ENCODE measurements at places on chromosomes 4 and X. TPM values are rescaled to one million over a fixed set of nuclear protein-coding genes. Genes with fewer than 3 reads are reported as not detected.

DNA sequence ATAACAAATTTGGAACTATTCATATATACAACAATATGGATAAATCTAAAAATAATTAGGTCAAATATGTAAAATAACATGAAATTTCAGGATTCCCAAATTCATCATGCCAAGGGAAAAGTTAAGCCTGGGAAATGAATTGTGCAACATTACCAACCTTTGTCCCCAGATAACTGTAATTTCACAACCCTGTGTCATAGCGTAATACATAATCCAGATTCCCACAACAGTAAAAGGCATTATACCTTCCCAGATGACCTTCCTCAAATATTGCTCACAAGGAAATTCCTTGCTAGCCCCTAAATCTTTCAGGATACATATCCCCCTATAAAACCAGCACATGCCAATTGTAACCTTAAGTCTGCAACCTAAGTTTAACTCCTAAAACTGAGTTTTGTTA lies 32.9 kb upstream of the RAB40A start:
- DNase-seq, result no peak

- no peak for DNase-seq
Observed at GRCh38 chrX:149494844-149495565, 10.1 kb downstream of the IDS start.

Gene TENM3
- 0.96 TPM for total RNA-seq

DNA sequence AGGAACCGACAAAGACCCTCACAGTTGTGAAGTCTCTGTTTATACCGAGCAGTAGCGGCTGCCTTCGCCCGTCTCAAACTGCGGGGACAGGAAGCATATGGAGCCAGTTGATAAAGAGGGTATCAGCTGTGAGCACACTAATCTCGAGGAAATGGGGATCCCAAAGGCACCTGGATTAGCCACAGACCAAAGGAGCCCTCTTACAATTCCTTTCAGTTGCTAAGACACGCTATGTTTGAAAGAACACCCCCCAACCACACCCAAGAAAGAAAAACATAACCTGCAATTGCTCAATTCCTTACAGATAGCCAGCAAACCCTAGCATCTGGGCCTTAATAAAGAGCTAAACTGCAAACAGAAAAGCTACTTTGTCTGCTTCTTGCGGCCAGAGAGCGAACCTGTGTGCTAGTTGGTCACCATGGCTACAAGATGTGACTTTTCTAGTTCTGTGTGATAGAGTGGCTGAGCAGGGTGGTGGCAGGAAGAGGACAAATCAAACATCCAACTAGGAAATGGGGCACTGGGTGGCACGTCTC lies 23.3 kb upstream of the CHRNA9 start:
- no peak for DNase-seq

DNA sequence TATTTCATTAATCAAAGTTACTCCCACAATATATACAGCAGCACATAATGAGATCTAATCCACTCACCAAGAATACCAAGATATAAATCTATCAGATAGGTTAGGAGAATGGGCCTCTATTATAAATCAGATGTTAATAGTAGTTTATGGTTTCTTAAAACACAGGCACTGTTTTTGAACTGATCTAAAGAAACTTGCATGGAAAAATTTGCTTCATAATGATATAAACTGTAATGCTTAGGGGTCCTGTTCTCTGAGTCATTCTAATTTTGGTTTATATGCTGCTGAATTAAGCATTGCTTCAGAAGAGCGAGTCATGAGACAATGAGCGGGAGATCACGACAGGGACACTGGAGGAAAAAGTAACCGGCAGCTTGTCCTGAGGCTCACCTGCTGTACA lies 113.3 kb upstream of the OTUD4 start:
- DNase-seq, result no peak

DNA sequence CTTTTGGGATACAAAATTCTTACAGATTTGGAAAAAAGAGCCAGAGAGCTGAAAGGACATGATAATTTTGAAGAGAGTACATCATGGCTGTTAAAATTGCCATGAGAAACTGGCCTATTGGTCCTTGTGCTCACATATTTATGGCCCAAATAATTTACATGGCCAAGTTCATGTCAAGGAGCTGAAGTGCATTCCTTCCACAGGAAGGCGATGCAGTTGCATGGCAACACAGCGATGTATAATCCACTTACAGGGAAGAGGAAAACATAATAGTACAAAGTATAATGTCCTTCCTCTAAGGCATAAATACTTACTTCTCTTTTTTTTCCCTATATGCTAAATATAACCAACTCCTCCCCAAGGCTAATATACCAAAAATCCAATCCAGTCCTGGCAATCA lies 914.5 kb upstream of the AGA start:
- DNase-seq, result no peak

Gene ADGRG4
- total RNA-seq, result 1.0 TPM

- no peak for DNase-seq
Observed at GRCh38 chr4:38696697-38697096, 32.7 kb downstream of the KLF3 start.

- no peak for DNase-seq
Observed at GRCh38 chr4:119682099-119682498, 53.5 kb upstream of the PDE5A start.

Gene TMEM192
- total RNA-seq, result 23.1 TPM

- DNase-seq, result no peak
Observed at GRCh38 chr4:10089346-10089745, 27.3 kb downstream of the WDR1 start.

Gene SEC24B
- total RNA-seq, result 45.2 TPM

Gene RHOXF2B
- not detected for total RNA-seq
